ENCODE measurements at places on chromosomes 16 and 17.
A peak's percentile ranks its signal among the peaks of the same experiment; 100 is the strongest.

DNA sequence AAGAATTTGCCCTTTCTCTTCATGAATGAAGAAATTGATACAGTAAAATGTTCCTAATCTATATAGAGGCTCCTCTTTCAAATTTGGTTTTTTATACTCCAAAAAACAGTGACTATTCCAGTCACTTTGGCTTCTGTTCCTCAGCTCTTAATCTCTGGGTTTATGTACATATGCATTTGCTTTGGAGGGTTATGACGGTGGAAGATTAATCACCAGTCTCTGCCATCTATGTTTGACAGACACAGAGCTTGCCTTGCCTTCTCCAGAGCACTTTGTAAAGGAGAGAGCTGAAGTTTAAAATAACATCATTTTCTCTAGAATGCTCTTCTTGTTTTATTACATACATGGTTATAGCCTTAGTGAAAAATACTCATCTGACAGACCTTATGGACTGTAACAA is 99.3 kb downstream of the NLK start:
- DNase-seq: no peak

DNA sequence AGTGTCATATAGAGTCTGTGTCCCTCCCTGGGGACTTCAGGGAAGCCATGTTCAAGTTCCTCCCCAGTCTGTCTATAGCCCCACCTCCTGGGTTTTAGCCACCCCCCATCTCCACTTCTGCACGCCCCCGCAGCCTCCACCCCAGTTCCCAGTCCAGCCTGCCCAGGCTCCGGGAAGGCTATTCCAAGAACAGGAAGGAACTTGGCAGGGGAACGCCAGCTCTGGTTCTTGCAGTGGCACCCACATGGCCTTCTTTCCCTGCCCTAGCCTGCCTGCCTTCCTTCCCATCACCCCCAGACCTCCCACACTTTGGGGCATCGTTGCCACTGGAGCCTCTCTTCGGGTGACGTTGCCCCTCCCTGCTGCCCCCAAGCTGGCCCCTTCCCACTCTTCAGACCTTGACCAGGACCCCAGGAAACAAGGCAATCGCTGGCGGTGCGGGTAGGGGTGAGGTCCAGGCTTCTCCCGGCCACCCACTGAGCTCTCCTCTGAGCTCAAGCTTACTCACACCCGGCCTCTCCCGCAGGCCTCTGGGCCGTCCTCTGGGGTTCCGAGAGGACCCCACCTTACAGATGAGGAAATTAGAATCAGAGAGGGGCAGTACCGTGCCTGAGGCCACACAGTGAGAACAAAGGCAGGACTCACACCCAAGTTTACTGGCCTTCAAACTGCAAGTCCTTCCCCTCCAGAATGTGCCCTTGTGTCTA is 9.2 kb upstream of the CES4A start:
- DNase-seq: peak; percentile 56

- DNase-seq: peak; percentile 54
Observed at GRCh38 chr17:31560616-31561235, 169.3 kb downstream of the RAB11FIP4 start.

DNA sequence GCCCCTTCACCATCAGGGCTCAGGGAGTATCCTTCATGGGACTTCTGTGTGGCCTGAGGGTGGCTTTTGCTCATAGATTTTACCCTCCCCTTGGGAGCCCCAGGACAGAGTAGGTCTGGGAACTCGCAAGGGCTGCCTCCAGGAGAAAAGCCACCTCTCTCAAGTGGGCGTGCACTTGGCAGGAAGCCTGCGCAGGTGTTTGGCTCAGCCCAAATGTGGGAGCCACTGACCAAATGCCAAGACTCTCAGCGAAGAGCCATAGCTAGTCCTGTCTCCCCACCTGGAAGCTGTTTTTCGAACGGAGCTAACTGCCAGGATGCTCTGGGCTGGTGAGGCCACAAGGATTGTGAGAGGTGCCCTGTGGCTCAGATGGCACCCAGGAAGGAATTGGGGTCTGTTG is 2.0 kb upstream of the HSD17B2 start:
- no peak for DNase-seq

DNA sequence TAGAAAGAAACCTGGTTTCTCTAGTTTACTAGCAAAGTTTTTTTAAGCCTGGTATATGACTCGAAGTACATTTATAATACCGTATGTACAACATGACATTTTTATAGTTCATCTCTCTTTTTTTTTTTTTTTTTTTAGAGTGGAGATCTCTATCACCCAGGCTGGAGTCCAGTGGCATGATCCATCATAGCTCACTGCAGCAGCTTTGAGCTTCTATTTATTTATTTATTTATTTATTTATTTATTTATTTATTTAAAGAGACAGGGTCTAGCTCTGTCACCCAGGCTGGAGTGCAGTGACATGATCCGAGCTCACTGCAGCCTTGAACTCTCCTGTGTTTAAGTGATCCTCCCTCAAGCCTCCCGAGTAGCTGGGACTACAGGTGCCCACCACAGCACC is 25.9 kb upstream of the VPS4A start:
- no peak for DNase-seq

DNA sequence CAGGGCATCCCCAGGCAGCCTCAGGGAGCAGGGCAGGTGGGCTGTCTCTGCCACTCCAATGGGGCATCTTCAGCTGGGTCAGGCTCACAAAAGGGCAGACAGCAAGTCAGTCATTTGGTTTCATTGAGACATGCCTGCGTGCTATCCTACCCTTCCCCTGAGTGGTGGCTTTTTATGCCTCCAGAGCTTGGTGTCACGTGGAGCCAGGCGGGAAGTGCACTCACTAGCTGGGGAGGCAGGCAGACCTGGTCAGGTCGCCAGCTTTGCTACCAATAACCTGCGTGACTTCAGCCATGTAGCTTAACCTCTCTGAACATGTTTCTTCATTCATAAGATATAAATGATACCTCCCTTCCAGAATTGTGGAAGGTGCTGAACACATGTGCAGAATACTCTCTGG is 415.0 kb downstream of the SOX9 start:
- no peak for DNase-seq

- no peak for DNase-seq
Observed at GRCh38 chr16:85847681-85848601, 48.4 kb downstream of the COX4I1 start.

GRCh38 chr16:78659668-78660217 is 560.3 kb downstream of the WWOX start:
- DNase-seq: no peak

GRCh38 chr17:82702231-82702927 is 3.9 kb upstream of the RAB40B start:
- DNase-seq: no peak

DNA sequence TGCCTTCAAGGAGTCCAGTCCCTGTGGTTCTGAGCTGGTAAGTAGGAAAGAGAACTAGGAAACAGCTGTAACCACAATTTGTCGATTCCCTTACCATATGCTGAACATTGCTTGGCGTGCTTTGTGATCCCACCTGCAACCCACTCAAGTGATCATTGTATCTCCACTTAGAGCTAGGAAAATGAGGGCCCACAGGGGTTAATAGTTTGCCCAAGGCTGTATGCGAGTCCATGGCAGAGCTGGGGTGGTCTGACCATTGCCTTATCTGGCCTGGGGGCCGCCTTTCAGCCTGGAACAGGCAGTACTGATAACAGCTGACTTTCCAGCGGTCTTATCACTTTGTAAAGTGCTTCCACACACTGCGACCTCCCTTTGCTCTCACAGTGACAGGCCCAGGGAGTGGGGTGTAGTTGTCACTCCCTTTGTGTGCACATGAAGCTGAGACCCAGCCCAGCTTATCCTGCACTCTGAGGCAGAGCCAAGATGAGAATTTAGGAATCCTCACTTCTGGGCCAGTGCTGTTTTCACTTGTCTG is 9.8 kb downstream of the MYL4 start:
- no peak for DNase-seq

DNA sequence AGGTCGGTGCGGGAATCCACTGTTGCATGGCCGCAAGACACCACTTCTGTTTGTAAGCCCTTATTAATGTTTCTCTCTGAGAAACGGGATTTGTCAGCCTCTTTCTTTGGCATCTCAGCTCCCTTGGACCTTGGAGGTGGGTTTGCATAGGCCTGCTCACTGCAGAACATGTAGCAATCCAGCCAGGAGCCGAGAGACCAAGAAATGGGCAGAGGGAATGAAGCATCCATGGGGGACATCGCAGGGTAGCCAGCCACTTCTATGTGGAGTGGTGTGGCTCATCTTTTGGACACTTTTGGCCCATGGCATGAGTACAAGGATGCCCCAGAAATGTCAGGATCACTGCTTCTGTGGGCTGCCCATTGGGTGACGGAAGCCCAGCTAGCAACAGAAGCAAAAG is 79.4 kb downstream of the GSG1L start:
- no peak for DNase-seq

DNA sequence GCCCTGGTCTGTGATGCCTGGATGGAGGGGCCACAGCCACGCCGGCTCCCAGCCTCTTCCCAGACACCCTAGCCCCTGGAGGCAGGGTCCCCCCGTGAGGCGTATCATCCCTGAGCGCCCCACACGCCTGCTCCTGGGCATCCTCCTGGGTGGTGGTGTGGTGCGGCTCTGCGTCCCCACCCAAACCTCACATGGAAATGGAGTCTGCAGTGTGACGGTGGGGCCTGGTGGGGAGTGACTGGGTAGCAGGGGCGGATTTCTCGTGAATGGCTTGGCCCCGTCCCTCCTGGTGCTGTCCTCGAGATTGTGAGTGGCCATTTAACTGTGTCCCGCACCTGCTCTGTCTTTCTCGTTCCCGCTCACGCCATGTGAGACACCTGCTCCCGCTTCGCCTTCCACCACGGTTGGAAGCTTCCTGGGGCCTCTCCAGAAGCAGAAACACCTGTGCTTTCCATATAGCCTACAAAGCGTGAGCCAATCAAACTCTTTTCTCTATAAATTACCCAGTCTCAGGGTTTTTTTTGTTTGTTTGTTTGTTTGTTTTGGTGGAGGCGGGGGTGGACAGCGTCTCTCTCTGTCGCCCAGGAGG is 5.9 kb upstream of the SSTR5 start:
- no peak for DNase-seq

- DNase-seq: no peak
Observed at GRCh38 chr17:82029391-82029790, 2.1 kb upstream of the RAC3 start.

DNA sequence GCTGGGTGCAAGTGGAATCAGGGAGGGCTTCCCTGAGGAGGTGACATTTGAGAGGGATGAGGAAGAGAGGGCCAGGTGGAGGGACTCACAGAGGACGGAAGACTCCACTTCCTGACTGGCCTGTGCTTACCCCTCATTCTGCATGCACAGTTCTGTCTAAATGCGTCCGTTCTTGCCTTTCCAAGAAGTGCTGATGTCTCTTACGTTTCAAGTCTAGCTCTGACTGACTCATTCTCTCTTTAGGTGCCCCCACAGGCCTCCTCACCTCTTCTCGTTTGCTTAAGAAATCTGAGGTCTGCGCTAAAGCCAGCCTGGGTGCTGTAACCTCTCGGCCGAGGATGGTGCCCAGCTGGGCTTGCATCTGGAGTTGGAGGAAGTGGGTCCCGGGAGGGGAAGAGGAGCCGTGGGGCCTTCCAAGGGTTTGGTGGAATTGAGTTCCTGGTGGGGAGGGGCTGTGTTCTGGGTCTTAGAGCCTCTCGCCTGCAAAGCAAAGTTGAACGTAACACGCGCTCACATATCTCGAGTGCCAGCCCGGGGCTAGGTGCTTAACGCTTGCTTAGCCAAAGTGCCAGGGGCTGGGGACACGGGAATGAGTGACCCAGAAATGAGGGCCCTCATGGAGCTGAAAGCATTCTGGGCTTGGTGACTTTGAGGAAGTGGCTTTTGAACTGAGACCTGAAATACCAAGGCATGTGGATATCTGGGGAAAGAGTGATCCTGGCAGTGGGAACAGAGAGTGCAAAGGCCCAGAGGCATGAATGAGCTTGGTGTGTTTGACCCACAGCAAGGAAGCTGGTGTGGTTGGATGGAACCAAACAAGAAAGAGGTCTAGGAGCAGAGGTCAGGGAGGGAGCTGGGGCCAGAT is 4.8 kb downstream of the IL4R start:
- DNase-seq: no peak

DNA sequence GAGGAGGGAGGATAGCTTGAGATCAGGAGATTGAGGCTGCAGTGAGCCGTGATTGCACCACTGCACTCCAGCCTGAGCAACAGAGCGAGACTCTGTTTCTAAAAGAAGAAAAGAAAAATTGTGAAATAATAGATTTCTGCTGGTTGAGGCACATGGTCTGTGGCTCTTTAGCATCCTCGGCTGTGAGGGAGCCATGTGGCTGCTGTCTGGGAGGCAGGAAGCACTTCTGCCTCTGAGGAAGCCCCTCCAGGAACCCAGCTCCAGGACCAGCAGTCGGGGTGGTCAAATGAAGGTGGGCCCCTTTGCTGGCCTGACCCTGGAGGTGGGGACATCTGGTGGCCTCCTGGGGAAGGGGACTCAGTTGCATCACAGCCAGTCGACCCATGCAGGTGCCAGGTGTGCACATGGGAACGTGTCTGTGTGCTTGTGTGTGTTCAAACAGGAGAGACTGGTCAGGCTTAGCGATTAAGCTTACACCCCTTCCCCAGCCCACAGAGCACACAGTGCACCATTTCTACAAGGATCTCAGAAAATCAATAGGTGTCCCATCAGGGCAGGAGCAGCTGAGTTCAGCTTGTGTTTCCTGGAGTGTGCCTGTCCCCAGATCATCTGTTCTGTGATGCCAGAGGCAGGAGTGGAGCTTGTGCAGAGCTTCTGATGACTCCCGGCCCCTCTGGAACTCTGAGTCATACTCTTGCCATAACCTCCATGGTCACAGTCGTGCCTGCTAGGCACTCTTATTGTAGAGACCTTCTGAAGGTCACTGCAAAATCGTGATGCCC is 24.3 kb upstream of the MGAT5B start:
- peak; percentile 63 for DNase-seq

- DNase-seq: no peak
Observed at GRCh38 chr16:54284931-54285413, 1.6 kb downstream of the IRX3 start.

DNA sequence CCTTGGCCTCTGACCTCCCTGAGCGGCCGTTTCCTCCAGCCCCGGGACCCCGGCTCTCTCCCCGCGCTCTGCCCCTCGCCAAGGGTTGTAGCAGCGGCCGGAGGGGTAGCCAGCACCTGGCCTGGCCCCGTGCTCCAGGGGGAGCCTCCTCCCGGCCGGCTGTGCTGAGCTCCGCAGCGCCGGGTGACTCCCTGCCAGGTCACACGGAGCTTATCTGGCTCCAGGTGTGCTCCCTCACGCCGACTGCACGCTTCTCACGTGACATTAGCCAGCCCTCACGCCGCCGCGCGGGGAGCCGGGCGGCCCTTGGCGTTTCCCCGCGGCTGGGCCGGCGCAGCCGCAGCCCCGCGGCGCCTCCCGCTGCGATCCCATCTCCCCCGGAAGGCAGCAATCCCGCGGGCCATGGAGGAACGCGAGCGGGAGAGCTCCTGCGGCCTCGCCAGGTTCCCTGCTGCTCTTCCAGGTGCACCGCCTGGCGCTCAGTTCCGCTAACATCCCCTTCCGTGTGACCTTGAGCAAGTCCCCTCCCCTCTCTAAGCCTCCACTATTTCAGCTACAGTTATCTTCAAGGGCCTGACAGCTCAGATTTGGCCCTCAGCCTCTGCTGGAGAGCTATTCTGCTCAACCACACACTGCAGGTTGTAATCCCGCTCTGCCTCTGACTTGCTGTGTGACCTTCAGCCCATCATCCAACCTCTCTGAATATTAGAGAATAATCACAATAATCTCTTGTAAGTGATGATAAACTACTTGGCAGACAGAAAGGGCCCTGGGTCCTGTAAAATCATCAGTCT is 3.4 kb downstream of the MYO18A start:
- peak; percentile 35 for DNase-seq
